ENCODE measurements at places on chromosomes 6 and 20.

GRCh38 chr6:24667378-24667803 is 514 bp downstream of the ACOT13 start:
- peaks cover 2% of the 10 kb centered on the region for H3K4me1 ChIP-seq
- peak overlapping the region; percentile 83 for H3K27ac ChIP-seq
- no peaks in the 10 kb centered on the region for H3K27me3 ChIP-seq

- H3K36me3 ChIP-seq = no peaks in the 10 kb centered on the region
- H3K4me1 ChIP-seq = peaks cover 13% of the 10 kb centered on the region
- DNase-seq = no peak
- no peak overlapping the region for H3K27ac ChIP-seq
Observed at GRCh38 chr20:23159947-23160318, 73.8 kb upstream of the CD93 start.

DNA sequence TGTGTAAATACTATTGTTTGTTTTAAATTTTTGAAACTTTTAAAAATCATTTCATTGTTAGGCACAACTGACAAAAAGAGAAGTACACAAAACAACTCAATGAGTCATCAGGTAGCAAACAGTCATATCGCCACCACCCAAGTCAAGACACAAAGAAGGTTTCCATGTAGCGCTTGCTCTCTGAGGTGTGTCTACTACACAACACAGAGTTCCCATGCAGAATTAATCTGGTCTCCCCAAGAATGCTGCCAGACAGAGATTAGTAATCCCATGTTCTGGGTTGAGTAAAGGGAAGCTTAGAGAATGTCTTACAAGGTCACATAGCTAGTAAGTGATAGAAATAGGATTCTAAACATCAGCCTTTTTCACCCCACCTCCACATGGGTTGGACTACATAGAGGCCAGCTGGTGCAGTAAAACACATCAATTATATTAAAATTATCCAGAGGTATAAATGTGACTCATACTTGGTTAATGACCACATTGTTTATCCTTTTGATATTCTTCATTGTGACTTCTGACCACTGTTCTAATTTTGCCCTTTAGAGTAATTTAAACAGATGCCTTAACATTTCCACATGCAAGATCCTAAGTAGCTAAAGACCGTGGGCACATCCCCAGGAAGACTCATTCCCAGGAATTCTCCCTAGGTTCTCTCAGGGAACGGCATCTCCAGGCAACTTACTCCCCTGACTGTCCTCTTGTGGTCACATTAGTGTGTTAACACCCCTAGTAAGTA is 413.5 kb downstream of the PRKN start:
- H3K27me3 ChIP-seq = no peaks in the 10 kb centered on the region
- H3K4me3 ChIP-seq = no peak overlapping the region
- no peaks in the 10 kb centered on the region for H3K4me1 ChIP-seq
- H3K27ac ChIP-seq = no peak overlapping the region
- no peak for DNase-seq

DNA sequence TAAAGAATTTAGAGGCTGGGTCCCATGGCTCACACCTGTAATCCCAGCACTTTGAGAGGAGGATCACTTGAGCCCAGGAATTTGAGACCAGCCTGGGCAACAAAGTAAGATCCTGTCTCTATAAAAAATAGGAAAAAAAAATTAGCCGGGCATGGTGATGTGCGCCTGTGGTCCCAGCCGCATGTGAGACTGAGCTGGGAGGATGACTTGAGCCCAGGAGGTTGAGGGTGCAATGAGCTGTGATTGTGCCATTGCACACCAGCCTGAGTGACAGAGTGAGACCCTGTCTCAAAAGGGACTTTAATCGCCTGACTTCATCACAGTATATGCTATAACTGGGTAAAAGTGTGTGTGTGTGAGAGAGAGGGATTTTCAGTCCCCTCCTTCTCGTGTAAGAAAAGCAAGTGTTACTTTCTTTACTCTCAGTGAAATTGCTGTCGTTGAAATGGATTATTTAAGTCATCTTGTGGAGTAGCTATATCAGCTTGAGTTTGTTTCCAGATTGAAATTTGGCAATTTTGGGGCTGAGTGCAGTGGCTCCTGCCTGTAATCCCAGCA is 7.5 kb downstream of the NCOA3 start:
- no peak overlapping the region for H3K4me3 ChIP-seq
- no peak overlapping the region for H3K27ac ChIP-seq
- peaks cover 2% of the 10 kb centered on the region for H3K4me1 ChIP-seq
- no peaks in the 10 kb centered on the region for H3K27me3 ChIP-seq
- no peak for DNase-seq

GRCh38 chr6:128803911-128804310 is 79.0 kb upstream of the LAMA2 start:
- H3K4me1 ChIP-seq = peaks cover 2% of the 10 kb centered on the region
- peak; percentile 90 for DNase-seq
- no peak overlapping the region for H3K4me3 ChIP-seq
- no peaks in the 10 kb centered on the region for H3K36me3 ChIP-seq

- no peaks in the 10 kb centered on the region for H3K27me3 ChIP-seq
- no peaks in the 10 kb centered on the region for H3K4me1 ChIP-seq
- no peak overlapping the region for H3K27ac ChIP-seq
- no peak overlapping the region for H3K4me3 ChIP-seq
- no peak for DNase-seq
Observed at GRCh38 chr6:169639653-169640278, 62.1 kb downstream of the WDR27 start.

- H3K4me3 ChIP-seq = no peak overlapping the region
- no peak overlapping the region for H3K27ac ChIP-seq
- peaks cover 8% of the 10 kb centered on the region for H3K4me1 ChIP-seq
- no peaks in the 10 kb centered on the region for H3K27me3 ChIP-seq
- DNase-seq = no peak
- H3K36me3 ChIP-seq = peaks cover 5% of the 10 kb centered on the region
Observed at GRCh38 chr6:87210979-87211378, 55.6 kb downstream of the ZNF292 start.

Measured in IMR-90 (cell line).